ENCODE measurements at places on chromosomes 12 and 14.

DNA sequence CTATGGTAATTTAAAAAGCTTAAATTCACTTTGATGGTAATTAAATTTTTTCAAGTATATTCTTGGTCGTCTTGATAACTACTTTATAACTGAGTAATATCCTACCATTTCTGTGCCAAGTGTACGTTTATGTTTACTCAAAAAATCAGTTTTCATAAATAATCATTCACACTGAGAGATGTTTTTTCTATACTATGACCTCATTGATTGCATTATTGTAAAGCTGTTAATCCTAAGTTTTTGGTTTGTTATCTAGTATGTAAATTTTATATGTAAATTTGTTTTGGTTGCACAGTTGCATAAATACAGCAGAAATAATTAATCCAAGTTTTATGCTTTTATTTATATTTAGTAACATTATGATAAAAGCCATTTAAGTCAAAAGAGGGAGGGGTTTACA, 196.4 kb upstream of the PRICKLE1 start:
- no peak for DNase-seq

DNA sequence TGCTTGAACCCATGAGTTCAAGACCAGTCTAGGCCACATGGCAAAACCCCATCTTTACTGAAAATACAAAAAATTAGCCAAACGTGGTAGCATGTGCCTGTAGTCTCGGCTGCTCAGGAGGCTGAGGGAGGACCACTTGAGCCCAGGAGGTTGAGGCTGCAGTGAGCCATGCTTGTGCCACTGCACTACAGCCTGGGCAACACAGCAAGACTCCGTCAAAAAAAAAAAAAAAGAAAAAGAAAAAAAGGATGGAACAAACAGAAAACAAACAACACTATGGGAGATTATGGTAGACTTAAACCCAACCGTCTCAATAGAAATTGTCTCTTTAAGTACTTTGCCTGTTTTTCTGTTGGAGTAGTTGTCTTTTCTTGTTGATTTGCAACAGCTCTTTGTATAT, 36.4 kb downstream of the PYM1 start:
- DNase-seq: no peak

- no peak for DNase-seq
Measured at GRCh38 chr14:76719666-76720065, 41.6 kb upstream of the VASH1 start.

DNA sequence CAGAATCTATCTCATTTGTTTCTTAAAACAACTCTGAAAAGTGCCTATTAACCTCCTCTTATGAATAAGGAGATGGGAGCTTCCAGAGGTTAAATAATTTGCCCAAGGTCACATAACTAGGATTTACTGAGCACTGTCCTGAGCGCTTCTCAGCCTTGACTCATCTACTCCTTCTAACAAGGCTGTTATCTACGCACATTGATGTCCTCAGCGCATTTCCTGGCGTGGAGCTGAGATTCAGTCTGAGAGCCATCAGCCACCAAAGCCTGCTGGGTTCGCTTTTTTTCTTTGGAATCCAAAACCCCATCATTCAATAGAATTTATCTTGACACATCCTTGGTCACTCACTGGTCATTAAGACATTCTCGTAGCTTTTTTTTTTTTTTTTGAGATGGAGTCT, 29.3 kb downstream of the AK7 start:
- no peak for DNase-seq

DNA sequence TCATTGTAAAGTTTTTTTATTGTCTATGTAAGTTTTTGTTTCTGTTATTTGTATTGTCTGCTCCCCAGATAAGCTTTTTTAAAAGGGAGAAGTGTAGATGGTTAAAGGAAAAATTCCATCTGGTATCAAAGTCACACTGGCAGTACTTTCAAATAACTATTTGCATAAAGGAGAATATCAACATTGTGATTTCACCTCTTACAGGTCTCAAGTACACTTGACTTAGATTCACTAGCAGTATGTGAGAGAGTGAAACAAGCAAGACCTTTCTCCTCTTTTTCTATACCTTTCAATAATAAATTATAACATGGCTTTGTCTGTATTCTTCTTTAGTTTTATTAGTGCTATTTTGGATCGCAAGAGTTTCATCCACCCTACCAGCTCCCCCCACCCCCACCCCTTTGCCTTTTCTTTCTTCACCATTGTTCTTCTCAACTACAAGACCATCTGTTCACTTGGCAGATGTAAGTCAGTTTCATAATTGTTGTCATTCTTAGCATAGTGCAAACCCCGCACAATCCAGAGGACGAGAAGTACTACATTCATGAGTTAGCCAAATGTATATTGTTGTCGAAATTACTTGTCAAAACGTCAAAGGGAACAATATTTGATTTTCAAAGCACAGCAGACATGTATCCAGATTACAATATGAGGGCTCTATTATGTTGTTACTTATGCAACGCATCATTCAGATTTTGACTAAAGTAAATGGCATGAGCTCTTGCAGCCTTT, 602.7 kb upstream of the FLRT2 start:
- DNase-seq: no peak

GRCh38 chr12:91695964-91696363, 449.7 kb downstream of the BTG1 start:
- no peak for DNase-seq
